ENCODE measurements at places on chromosomes 7 and 10. TPM values are rescaled to one million over a fixed set of nuclear protein-coding genes. Genes with fewer than 3 reads are reported as not detected.
A peak's percentile ranks its signal among the peaks of the same experiment; 100 is the strongest.

GRCh38 chr10:132021046-132021445 is 39.3 kb upstream of the BNIP3 start:
- no peak for DNase-seq
- no peaks in the 10 kb centered on the region for H3K36me3 ChIP-seq
- H3K27ac ChIP-seq, result no peak overlapping the region
- no peak overlapping the region for H3K4me3 ChIP-seq
- peaks cover 18% of the 10 kb centered on the region for H3K27me3 ChIP-seq

GRCh38 chr10:120630266-120630665 is 173.2 kb downstream of the PLPP4 start:
- H3K4me1 ChIP-seq, result no peaks in the 10 kb centered on the region
- H3K27me3 ChIP-seq, result no peaks in the 10 kb centered on the region
- H3K4me3 ChIP-seq, result no peak overlapping the region
- H3K36me3 ChIP-seq, result no peaks in the 10 kb centered on the region

DNA sequence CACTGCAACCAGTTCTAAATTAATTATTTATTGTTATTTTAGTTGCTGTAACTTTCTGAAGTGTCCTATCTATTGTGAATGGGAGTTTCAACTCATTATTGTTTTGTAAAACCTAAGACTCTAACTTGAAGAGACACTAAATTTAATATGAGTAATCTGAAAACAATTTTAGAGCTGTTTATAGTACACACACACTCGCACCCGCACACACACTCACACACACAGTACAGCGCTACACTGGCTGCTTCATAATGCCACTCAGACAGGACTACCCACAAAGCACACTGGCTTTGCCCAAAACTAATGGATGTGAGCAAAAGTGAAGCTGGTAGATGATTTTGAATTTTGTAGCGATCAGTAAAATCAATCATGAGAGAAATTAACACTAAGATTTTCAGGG is 238.9 kb upstream of the ETV1 start:
- no peak for DNase-seq
- H3K36me3 ChIP-seq, result no peaks in the 10 kb centered on the region
- H3K4me1 ChIP-seq, result no peaks in the 10 kb centered on the region
- H3K4me3 ChIP-seq, result no peak overlapping the region
- no peak overlapping the region for H3K27ac ChIP-seq
- H3K27me3 ChIP-seq, result no peaks in the 10 kb centered on the region

GRCh38 chr10:72365106-72365895 is 10.6 kb upstream of the DNAJB12 start:
- H3K27me3 ChIP-seq, result peaks cover 3% of the 10 kb centered on the region
- H3K4me3 ChIP-seq, result peak overlapping the region; percentile 11
- peaks cover 10% of the 10 kb centered on the region for H3K36me3 ChIP-seq
- no peak for DNase-seq

DNA sequence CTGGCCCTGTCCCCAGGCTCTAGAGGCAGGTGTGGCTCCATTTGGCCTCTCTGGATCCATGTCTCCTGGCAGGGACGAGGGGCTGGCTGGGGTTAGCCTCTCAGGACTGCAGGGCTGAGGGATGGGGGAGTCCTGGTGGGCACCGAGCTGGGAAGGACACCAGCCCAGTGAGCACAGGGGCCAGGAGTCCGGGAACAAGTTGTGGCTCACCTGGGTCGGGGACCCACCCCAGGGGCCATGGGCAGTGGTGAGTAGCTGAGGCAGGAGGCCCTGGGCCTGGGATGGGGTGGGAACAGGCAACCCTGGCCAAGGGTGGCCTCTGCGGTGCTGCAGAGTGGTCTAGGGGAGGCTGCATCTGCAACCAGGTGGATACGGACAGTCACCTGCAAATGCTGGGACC is 24.1 kb downstream of the ANTXRL start:
- no peak for DNase-seq
- H3K4me3 ChIP-seq, result no peak overlapping the region
- peaks cover 5% of the 10 kb centered on the region for H3K27me3 ChIP-seq

GRCh38 chr7:87146740-87147386 is 5.4 kb upstream of the DMTF1 start:
- no peak overlapping the region for H3K27ac ChIP-seq
- H3K27me3 ChIP-seq, result no peaks in the 10 kb centered on the region
- H3K4me1 ChIP-seq, result peaks cover 10% of the 10 kb centered on the region
- no peak overlapping the region for H3K4me3 ChIP-seq

DNA sequence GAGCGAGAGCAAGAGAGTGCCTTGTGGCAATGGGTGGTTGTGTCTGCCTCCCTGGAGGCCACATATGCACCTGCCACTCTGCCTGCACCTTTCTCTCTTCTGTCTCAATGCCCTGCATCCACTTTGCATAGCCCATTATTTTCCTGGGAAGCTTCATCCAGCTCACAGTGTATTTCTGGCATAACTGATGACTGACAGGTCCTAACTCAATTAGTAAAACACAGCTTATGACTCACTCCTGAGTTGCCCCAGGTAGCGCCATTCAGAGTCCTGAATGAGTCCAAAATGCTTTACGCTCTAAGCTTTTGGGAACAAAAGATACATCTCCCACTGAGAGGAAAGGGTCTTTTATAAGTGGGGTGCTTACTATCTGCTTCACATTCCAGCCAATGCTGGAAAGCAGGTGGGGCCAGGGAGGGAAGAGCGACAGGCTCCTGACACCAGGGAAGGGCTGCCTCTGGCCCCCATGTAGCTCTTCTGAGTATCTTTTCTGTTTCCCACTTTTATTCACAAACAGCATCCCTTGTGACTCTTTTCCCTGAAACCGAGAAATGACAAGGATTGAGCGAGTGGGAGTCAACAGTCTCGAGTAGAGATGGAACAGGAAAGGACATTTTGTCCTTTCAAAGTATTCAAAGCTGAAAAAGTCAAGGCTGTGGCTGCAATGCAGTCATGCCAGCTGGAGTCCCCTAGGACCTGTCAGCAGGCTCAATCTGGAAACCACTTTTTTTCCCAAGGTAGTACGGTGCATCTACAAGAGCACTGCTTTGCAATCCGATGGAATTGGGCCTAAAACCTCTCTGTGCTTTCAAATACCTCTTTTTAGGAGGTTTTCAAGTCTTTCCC is 479.3 kb upstream of the PODXL start:
- no peak overlapping the region for H3K4me3 ChIP-seq
- DNase-seq, result no peak
- no peaks in the 10 kb centered on the region for H3K4me1 ChIP-seq
- H3K27ac ChIP-seq, result no peak overlapping the region
- H3K36me3 ChIP-seq, result no peaks in the 10 kb centered on the region

DNA sequence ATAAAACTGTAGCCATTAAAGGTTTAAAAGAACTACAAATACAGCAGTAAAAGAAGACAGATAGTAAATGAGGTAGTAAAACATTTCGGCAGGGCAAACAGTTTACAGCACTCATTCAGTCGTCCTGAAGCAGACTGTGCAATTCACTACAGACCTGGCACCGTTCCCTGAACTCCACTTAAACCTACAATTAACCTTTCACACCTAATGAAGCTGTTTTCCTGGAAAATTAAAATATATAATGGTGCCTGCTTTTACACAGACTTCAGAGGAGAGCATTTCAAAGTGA is 335.3 kb downstream of the GFRA1 start:
- no peak for DNase-seq
- no peaks in the 10 kb centered on the region for H3K36me3 ChIP-seq
- no peaks in the 10 kb centered on the region for H3K4me1 ChIP-seq
- H3K4me3 ChIP-seq, result no peak overlapping the region
- no peak overlapping the region for H3K27ac ChIP-seq

DNA sequence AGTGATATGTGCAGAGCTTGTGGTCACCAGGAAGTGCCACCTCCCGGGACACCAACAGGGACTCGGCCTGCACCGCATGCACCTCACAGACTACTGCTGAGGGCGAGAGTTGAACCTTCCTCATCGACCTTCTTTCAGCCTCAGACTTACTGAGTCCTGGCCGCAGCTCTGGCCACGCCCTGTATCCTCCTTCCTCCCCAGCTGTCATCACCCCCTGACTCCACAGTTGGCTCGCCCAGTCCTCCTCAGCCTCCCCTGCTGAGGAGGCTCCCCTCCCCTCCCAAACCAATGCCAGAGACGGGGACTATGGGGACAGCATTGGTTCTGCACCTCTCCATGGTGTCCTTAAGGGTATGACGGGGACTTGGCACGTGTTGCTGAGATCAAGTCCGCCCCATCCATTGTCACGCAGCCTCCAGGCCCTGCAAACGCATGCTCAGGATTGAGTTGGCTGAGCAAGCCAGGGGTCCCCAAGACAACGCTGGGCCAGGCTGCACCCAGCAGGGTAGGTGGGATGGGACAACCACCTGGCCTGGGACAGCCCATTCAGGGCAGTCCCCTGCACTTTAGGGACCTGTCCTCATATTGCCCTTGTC is 49.0 kb downstream of the YKT6 start:
- DNase-seq, result no peak
- no peak overlapping the region for H3K4me3 ChIP-seq
- no peaks in the 10 kb centered on the region for H3K27me3 ChIP-seq

DNA sequence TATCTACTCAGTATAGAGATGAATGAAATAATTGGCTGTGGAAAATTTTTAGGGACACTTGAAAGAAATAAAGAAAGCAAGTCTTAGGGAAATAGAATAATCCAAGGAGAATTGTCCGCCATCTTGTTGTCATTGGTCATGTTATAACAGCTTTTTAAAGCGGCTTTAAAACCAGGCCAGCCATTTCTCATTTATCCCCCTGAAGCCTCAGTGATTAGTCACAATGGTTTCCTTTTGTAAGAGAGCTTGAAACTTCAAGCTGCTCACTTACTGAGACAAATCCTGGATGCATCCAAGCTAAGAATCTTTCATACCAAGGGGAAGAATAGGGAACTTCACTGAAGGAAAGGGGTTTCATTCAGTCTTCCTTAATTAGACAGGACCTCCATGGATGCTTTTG is 67.9 kb downstream of the SGCE start:
- H3K27me3 ChIP-seq, result no peaks in the 10 kb centered on the region
- no peak for DNase-seq
- no peak overlapping the region for H3K4me3 ChIP-seq
- H3K36me3 ChIP-seq, result no peaks in the 10 kb centered on the region

- H3K4me1 ChIP-seq, result no peaks in the 10 kb centered on the region
- H3K4me3 ChIP-seq, result no peak overlapping the region
- H3K27ac ChIP-seq, result no peak overlapping the region
- no peaks in the 10 kb centered on the region for H3K36me3 ChIP-seq
- no peaks in the 10 kb centered on the region for H3K27me3 ChIP-seq
Measured at GRCh38 chr7:112112822-112113255, 93.4 kb downstream of the DOCK4 start.

DNA sequence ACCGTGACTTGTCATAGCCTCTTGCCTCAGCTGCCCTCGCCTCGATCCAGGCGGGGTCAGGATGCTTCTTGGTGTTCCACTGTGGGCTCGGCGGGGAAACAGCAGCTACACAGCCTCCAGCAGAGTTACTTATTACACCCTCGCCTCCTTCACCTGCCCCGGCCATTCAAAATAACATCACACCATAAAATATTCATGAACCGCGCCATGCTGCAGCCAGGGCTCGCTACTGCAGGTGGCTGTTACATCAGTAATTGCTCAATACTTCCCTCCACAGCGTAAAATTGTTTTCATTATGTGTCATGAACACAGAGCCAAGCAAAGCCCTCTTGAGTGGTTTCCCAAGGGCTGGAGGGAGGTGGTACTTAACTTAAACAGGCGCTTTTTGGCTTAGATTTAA is 241.5 kb upstream of the SP8 start:
- no peak for DNase-seq
- H3K36me3 ChIP-seq, result no peaks in the 10 kb centered on the region

- H3K36me3 ChIP-seq, result no peaks in the 10 kb centered on the region
- no peaks in the 10 kb centered on the region for H3K27me3 ChIP-seq
- no peak overlapping the region for H3K27ac ChIP-seq
- no peak for DNase-seq
Measured at GRCh38 chr10:126017961-126018560, 121.7 kb downstream of the FANK1 start.

- DNase-seq, result peak; percentile 63
- no peak overlapping the region for H3K27ac ChIP-seq
- peak overlapping the region; percentile 45 for H3K4me3 ChIP-seq
- H3K36me3 ChIP-seq, result no peaks in the 10 kb centered on the region
Measured at GRCh38 chr10:110724116-110724921, 80.2 kb downstream of the RBM20 start.

GRCh38 chr10:4850397-4850796 is 24.4 kb downstream of the AKR1E2 start:
- no peak overlapping the region for H3K27ac ChIP-seq
- H3K27me3 ChIP-seq, result no peaks in the 10 kb centered on the region
- DNase-seq, result no peak

GRCh38 chr7:131222171-131222570 is 105.5 kb upstream of the MKLN1 start:
- DNase-seq, result no peak
- no peaks in the 10 kb centered on the region for H3K36me3 ChIP-seq
- H3K4me1 ChIP-seq, result peaks cover 23% of the 10 kb centered on the region
- H3K27ac ChIP-seq, result no peak overlapping the region

DNA sequence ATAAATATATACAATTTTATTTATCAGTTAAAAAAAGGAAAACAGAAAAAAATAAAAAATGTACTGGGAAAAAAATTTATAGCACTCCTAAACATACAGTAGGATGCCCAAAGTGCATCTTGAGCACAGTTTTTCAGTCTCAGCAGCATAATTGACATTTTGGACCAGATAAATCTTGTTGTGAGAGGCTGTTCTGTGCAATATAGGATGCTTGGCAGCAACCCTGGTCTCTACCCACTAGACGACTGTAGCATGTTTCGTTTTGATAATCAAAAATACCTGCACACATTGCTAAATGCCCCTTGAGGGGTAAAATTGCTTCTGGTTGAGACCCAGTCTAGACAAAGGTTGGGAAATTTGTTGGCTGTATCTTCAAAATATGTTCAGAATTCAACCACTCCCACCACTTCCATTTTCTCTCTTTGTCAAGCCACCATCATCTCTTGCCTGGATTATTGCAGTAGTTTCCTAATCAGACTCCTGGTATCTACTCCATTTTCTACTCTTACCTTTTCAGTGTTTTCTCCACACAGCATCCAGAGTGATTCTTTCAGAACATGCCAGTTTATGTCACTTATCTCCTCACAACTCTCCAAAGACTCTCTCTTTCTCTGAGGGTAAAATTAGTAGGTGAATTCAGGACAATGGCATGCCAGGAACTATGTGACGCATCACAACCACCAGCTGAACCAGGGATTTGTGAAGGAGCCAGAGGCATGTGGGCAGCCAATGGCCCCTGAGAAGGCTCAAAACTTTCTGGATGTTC is 91.4 kb downstream of the GPR85 start:
- H3K27ac ChIP-seq, result no peak overlapping the region
- no peaks in the 10 kb centered on the region for H3K27me3 ChIP-seq
- DNase-seq, result no peak
- H3K4me1 ChIP-seq, result no peaks in the 10 kb centered on the region
- H3K36me3 ChIP-seq, result no peaks in the 10 kb centered on the region

CD36 gene
- not detected for total RNA-seq

ACADSB gene
- 21.3 TPM for total RNA-seq

PEX1 gene
- 14.8 TPM for total RNA-seq

RASA4 gene
- 54.1 TPM for total RNA-seq

ZNF467 gene
- 0.21 TPM for total RNA-seq

NPC1L1 gene
- not detected for total RNA-seq

ITGA8 gene
- total RNA-seq, result not detected

TMEM243 gene
- total RNA-seq, result 46.1 TPM

CTAGE15 gene
- total RNA-seq, result 1.3 TPM
